ENCODE measurements at places on chromosomes 7 and 10.

- H3K27me3 ChIP-seq: no peaks in the 10 kb centered on the region
- H3K36me3 ChIP-seq: no peaks in the 10 kb centered on the region
- H3K4me1 ChIP-seq: no peaks in the 10 kb centered on the region
- H3K4me3 ChIP-seq: no peak overlapping the region
- no peak overlapping the region for H3K27ac ChIP-seq
Measured at GRCh38 chr7:41046776-41047175, 656.1 kb downstream of the INHBA start.

GRCh38 chr7:73985737-73986141, 42.2 kb upstream of the ELN start:
- H3K4me1 ChIP-seq: no peaks in the 10 kb centered on the region
- no peak overlapping the region for H3K4me3 ChIP-seq
- H3K36me3 ChIP-seq: no peaks in the 10 kb centered on the region
- peak overlapping the region; percentile 22 for H3K27ac ChIP-seq
- H3K27me3 ChIP-seq: no peaks in the 10 kb centered on the region
- DNase-seq: no peak

- H3K27ac ChIP-seq: no peak overlapping the region
- H3K36me3 ChIP-seq: no peaks in the 10 kb centered on the region
- DNase-seq: no peak
- no peaks in the 10 kb centered on the region for H3K4me1 ChIP-seq
- H3K4me3 ChIP-seq: no peak overlapping the region
Measured at GRCh38 chr7:31875424-31875823, 188.4 kb downstream of the PPP1R17 start.

- no peak overlapping the region for H3K4me3 ChIP-seq
- no peak for DNase-seq
- H3K36me3 ChIP-seq: no peaks in the 10 kb centered on the region
- no peaks in the 10 kb centered on the region for H3K27me3 ChIP-seq
- H3K4me1 ChIP-seq: no peaks in the 10 kb centered on the region
Measured at GRCh38 chr7:158268816-158269535, 318.6 kb downstream of the PTPRN2 start.

Data from uterus (tissue), 4 donors.